Mesothelial cell of epicardium (in vitro differentiated cells): ENCODE measurements at places on chromosomes 11 and 22.

- peak; percentile 34 for DNase-seq
Measured at GRCh38 chr22:22812031-22812905, 75.3 kb upstream of the IGLL5 start.

GRCh38 chr22:32069579-32070372, 26.7 kb downstream of the SLC5A1 start:
- no peak for DNase-seq

GRCh38 chr11:66722745-66723651, 6.0 kb downstream of the SPTBN2 start:
- DNase-seq: no peak

- DNase-seq: no peak
Measured at GRCh38 chr11:128841461-128842072, 25.5 kb downstream of the KCNJ1 start.

DNA sequence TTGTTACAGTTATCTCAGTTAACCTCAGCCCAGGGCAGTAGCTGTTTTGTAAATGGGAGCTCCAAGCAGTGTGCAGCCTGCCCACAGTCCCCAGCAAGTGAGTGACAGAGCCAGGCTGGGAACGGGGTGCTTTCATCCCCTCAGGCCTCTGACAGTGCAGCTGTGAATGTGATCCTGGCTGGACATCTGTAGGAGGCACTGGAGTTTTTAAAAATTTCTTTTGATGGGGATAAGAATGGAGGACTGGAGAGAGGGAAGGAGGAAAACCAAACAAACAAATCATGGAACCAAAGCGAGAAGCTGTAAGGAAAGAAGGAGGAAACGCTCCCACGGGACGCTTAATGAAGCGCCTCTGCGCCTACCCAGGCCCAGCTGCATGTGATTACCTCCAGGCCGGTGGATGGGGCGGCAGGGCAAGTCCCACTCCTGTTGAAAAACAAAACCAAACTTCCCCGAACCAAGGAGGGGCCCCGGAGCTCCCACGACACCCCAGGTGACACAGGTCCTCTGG, 40.6 kb downstream of the SCUBE1 start:
- DNase-seq: no peak

DNA sequence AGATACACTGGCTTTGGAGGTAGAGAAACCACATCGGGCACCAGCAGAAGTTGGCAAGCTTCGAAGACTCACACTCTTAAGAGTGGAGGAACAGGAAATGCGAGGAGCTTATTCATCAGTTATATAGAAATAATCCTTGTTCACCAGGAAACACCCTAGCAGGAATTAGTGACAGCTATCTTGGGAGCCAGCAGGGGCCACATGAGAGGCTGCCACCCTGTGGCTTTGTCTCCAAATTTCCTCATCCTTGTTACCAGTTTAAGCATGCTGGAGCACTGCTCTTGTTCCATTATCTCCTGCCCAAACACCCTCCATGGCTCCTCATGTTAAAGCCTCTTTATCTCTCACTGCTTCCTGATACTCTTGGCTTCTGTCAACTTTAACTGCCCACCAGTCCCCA, 131.0 kb downstream of the PLEKHA7 start:
- no peak for DNase-seq

DNA sequence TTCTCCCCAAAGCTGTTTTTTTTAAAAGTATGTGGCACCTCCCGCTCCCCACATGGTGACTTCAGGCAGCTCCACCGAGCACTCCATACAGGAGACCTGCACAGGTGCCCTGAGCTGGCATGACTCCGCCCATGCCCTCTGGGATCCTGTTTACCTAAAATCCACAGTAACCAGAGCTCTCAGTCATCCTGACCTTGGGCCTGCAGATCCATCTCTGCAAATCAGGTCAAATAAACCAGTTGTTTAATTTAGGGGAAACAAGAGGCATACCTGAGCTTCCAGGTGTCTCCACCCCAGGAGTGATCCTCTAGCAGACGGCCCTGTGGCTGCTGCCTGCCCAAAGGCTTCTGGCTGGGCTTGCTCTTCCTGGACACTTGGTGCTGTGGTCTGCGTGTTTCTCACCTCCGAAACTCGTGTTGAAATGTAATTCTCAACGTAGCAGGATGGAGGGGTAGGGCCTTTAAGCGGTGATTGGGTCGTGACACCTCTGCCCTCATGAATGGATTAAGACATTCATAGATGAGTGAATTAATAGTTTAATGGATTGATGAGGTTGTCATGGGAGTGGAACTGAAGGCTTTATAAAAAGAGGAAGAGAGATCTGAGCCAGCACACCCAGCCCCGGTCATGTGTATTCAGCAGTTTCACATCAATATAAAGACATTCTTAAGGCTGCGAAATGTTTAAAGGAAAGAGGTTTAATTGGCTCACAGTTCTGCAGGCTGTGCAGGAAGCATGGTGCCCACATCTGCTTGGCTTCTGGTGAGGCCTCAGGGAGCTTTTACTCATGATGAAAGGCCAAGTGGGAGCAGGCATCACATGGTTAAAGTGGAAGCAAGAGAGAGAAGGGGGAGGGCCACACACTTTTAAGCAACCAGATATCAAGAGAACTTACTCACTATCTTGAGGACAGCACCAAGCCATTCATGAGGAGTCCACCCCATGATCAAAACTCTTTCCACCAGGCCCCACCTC, 34.1 kb downstream of the LINC01488 start:
- no peak for DNase-seq

DNA sequence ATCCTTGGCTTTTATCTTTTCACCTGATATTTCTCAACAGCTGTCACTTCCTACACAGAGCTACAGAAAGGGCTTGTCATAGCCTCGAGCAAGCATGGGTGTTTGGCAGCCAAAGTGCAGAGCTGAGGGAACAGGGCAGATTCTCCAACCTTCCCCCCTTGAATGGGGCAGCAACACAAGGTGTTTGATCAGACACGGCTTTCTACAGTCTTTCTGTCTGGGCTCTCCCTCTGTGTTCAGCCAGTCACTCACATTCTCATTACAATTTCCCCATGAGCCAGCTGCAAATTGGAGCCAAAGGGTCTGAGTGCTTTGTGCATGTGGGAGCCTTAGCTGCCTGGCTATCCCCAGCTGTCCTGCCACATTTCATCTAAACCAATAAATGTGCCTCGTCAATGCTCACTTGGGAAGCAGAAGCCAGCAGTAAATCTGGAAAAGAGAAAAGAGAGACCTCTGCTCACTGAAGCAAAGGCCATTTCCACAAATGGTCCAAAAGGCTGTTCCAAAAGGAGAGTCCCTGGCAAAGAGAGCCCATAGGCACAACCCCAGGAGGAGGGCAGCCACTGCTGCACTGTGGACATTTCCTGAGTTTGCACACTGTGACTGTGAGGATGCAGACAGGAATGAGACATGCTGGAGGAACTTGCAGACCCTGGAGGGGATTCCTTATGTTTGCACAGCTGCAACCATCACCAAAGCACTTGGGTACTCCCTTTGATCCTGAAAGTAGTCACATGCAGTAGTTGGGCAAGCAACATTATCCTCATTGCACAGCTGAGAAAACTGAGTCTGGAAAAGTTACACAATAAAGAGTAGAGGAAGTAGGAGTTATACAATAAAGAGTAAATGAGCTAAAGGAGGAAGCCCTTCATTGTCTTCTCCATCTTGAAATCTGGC, 186.8 kb downstream of the FAM181B start:
- DNase-seq: no peak

DNA sequence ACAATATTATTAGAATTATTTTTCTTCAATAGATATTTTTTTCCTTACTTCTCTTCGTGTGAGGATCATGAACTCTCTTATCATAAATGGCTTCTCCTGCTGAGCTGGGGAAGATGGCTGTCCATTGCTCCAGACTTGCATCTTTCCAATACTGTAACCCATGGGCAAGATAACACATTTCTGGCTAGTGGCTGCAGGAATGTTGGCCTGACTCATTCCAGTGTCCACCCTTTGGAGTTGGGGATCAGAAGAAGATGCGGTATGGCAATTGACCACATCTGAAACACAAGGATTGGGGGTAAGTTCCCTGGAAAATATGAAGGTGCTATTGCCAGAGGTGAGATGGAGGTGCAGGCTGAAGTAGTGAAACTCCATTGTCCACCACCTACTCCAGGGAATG, 92.8 kb downstream of the FAR1 start:
- no peak for DNase-seq

DNA sequence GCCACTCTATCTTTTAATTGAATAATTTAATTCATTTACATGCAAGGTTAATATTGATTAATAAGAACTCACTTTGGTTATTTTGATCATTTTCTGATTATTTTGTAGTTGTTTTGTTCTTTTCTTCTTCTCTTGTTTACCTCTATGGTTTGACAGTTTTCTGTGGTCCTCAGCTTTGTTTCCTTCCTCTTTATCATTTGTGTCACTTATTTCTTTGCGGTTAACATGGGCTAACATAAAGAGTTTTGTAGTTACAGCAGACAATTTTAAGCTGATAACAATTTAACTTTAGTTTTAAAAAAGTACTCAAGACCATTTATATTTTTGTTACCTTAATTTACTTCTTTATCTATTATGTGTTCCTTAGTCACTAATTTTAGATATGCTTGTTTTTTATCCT, 1032.8 kb upstream of the RAG2 start:
- DNase-seq: no peak

GRCh38 chr22:43837666-43838065, 24.6 kb downstream of the SULT4A1 start:
- no peak for DNase-seq

GRCh38 chr11:130854483-130854882, 61.8 kb downstream of the SNX19 start:
- DNase-seq: no peak

DNA sequence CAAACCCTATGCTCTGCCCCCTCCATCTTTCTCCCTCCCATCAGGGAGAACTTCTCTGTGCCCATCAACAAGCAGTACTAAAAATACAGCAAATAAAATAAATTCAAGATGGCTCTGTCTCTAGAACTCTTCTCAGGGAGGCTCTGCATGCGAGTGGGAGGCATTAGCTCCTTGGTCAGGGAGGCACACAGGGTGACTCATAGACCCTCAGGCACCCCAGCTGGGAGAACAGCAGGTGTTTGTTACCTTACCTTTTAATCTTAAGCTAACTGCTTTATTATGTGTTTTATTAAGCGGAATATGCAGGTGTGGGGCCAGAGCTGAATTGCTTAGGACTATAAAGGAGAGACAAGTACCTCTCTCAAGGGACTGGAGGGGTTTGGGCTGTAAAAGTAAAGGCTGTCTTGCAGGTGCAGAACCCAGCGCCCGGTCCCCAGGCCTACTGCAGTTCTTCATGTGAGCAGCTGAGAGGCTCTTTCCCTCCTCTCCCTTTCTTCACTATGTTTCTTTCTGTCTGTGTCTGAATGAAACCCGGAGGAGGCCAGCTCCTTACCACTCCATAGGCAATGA, 20.8 kb downstream of the CSNK2A3 start:
- no peak for DNase-seq

- no peak for DNase-seq
Measured at GRCh38 chr11:11170352-11171084, 182.5 kb downstream of the CSNK2A3 start.

DNA sequence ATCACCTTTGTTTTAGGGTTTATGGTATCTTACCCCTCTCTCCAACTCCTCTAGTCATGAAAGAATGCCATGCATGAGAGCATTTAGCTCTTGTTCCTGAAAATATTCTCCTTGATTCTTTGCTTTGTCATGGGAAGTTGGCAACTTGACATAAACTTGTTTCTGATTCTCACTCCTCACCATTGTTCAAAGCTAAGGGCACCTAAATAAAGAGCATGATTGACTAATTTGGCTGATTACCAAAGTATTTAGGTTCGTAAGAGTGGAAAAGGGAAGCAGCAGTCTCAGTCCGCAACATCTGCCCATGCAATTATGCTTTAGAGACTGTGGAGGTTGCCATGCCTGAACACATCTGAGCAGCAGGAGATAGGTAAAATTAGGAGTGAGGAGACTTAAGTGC, 26.4 kb downstream of the OR52K1 start:
- no peak for DNase-seq

DNA sequence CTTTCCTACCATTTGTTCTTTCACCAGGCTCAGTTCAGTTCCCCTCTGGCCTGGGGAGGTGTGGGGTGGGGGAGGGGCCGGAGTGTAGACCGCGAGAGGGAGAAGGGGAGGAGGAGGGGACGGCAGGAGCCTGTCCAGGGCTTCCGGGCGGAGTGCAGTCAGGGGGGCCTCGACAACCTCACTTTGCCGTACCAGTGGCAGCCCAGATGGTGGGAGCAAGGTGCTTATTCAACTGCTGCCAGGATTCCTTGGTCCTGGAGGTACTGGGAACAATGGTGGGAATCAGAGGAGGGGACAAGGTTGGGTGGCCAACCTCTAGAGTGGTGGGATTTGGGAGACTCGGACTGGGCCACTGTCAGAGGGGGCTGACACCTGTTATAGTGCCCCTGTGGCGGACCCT, 1.2 kb downstream of the BACE1 start:
- no peak for DNase-seq

GRCh38 chr11:692824-693414, 2.1 kb downstream of the DEAF1 start:
- no peak for DNase-seq

GRCh38 chr11:8043756-8044155, 37.3 kb upstream of the TUB start:
- DNase-seq: no peak

DNA sequence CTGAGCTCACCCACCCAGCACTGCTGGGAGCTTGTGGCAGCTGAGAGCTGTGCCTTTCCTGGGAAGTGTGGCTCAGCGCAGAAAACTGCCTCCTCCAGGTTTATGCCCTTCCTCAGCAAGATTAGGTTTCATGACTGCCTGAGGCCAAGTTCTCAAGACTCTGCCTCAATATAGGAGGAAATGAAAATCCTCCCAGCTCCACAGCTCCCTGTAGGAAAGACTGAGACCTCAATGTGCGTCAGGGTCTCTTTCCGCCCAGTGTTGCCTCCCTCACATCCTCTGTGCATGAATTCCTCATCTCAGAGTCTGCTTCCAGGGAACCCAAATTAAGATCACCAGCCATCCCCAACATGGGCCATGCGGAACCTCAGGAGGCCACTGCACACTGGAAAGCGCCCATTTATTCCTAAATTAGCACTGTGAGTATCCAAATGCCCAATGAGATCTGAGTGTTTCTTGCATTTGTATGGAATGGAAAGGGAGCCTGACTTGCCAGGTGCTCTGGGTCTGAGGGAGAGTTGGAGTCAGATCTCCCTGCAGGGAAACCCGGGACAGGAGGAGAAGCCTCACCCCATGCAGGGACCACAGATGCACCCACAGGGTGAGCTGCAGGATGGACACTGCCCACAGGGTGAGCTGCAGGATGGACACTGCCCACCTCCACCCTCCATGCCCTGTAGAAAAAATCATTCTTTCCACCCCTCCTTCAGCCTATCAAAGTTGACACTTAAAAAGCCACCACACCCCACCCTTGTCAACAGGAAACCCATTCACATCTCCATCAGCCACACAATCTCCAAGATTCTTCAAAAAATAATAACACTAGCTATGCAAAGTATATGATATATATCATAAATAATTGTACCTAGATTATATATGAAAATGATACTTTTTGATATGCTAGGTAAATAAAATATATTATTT, 97.4 kb upstream of the IGLL5 start:
- DNase-seq: no peak

DNA sequence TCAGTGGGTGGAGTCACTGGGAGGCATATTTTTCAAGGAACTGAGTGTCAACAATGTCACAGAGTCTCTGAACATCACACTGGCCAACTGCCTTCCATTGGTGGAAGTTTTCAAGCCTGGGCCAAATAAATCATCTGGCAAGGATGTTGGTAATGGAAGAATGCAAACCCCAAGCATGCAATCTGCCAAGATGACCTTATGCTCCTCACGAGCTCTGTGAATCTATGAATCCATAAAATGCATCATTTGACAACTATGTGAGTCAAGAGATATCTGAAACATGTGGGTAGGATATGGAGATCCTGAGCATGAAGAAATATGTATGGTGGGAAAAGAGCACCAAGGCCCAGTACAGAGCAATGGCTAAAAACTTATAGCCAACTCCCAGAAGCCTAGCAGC, 122.2 kb downstream of the PLEKHA7 start:
- DNase-seq: no peak
